ENCODE measurements at places on chromosomes 4 and X. TPM values are rescaled to one million over a fixed set of nuclear protein-coding genes. Genes with fewer than 3 reads are reported as not detected.

Gene RTL9
- 0.09 TPM for total RNA-seq

Gene NXF2B
- total RNA-seq = not detected

Gene PDE5A
- 0.25 TPM for total RNA-seq

Gene PNCK
- 0.30 TPM for total RNA-seq

Gene HPGD
- 2.5 TPM for total RNA-seq

Gene MTMR8
- total RNA-seq = 3.4 TPM

Gene POF1B
- 0.05 TPM for total RNA-seq

Gene SMR3B
- not detected for total RNA-seq
